Natural killer cell (primary cell): ENCODE measurements at places on chromosomes 7 and 10. TPM values are rescaled to one million over a fixed set of nuclear protein-coding genes. Genes with fewer than 3 reads are reported as not detected.

- no peak for DNase-seq
Measured at GRCh38 chr7:8511855-8512254, 78.4 kb downstream of the NXPH1 start.

- no peak for DNase-seq
Measured at GRCh38 chr10:97463363-97464132, 17.6 kb downstream of the ZDHHC16 start.

ITGB1 gene
- total RNA-seq: 175 TPM

GRCh38 chr7:76301000-76301399, 1.5 kb upstream of the HSPB1 start:
- DNase-seq: no peak

DNA sequence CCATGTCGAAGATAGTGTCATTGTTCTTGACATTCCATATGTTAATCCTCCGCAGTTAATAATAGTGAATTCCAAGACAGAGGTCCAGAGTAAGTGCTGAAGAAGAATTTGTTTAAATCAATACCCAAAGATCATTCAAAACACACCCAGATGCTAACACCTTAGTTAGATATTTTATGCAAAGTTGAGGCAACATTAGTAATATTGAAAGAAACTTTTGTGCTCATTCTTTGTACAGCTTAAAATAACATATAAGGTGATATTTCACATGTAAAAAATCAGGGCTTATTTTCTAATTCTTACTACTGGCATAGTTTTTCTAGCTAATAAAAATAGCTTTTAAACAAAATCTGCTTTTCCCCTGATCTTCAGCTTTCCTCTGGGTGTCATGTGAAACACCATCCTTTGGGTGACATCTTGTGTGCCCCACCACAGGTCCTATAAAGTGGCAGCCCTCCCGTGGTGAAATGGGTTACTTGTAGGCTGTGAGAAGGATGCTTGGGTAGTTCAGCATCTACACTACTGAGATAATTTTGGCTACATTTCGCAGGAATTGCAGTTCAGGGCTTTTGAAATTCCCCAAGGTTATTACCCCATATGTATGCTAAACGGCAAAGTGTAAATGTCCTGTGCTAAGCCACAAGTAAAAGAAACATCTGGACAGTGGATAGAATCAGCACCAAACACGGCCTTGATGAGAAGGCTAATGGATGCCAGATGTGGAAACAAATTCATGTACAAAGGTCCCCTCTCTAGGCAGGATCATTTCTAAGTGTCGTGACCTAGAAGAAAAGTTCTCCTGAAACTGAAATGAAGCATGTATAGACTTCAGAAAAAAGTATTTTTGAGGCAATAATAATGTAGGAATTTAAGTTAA, 105.4 kb downstream of the GRM3 start:
- no peak for DNase-seq

DNA sequence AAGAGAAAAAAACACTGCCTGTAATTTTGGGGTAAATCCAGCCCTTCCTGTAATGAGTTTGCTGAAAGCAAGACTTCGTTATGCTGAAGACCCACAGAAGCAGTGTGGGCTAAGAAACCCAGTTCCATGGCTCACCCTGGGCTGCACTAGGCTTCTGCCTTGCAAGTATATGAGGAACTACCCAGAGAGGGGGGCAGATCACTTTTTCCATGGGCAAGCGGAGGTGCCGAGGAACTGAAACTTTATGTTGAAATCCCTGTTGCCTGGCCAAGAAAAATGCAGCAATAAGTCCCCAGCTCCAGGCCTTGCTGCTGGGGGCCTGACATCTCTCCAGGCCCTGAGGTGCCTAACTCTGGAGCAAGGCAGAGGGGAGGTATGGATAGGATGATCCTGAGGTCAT, 8.5 kb downstream of the RASSF4 start:
- no peak for DNase-seq

- DNase-seq: no peak
Measured at GRCh38 chr7:95411036-95411435, 14.9 kb upstream of the PON3 start.

DNA sequence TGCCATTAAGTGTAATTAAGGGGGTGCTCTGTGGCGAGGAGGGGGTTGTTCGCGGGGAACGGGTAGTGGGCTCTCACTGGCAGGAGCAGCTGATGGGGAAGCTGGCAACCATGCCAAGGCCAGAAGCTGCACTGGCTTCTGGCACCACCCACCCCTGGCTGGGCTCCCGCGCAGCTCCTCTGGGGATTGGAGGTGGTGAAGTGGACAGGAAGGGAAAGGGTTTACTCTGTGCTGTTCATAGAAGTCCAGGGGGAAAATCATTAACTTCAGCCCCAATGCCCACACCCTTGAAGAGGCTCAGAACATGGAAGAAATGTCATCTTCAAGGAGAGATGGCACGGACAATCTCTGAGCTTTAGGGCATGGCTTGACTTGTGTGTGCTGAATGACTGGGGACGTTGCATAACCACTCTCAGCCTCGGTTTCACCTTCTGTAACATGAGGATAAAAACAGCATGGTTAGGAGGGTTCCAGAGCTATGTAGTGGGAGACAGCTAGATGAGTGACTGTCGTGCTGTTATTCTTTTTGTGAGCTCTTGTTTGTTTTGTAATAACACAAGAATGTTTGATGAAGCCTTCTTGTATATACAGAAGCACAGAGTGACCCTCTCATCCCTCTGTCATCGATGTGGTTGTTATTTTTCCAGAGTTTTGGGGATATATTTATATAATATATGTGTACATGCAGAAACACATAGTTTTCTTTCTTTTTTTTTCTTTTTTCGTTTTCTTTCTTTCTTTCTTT, 29.9 kb downstream of the KAZALD1 start:
- no peak for DNase-seq

DNA sequence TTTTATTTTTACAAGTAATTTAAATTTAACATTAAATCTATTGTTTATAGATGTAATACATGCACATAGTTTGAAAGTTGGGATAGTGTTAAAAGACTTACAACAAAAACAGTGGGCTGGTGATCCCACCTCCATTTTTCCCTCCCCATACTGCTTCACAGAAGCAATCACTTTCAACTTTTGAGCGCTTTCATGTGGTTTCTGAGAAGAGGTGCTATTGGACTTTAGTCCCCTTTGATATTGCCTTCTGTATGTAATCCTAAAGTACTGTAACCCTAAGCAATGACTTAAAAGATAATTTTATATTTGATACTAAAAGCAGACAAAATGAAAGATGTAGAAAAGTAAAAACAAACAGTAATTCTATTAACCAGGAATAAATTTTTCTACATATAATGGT, 88.1 kb upstream of the FAM171A1 start:
- DNase-seq: no peak

DNA sequence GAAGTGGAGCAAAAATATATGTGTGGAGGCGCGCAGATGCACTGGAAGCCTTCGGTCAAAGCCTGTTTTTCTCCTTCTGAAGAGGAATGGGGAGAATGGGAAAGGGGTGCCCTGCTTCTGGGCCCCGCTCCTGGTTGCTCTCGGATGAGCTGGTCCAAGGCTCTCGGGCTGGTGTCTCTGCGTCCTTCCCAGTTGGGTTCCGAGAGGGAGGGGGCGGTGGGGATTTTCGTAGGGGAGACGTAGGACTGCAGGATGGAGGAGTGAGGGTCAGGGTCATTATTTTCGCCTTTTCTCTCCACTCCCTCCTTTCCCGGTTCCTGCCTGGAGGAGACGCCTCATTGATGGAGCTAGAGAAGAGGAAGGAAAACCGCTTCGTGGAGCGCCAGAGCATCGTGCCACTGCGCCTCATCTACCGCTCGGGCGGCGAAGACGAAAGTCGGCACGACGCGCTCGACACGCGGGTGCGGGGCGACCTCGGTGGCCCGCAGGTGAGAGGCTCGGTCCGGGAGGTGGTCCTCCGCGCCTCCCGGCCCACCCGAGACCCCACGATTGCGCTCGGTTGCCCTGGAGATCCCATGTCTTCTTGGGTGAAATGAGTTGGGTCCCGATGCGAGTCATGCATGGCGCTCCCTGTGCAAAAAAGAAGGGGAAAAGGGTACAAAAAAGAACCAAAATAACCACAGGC, 790 bp downstream of the ADAM22 start:
- no peak for DNase-seq
